ENCODE measurements at places on chromosomes 1 and 21.

GRCh38 chr1:154353460-154353904, 28.2 kb downstream of the ATP8B2 start:
- no peak for DNase-seq

- DNase-seq = no peak
Measured at GRCh38 chr1:180548686-180549317, 10.0 kb upstream of the OVAAL start.

GRCh38 chr1:29201595-29202051, 19.9 kb upstream of the SRSF4 start:
- no peak for DNase-seq

GRCh38 chr21:10273196-10273595, 248.2 kb upstream of the TPTE start:
- DNase-seq = no peak

GRCh38 chr1:111406321-111406768, 21.2 kb downstream of the OVGP1 start:
- DNase-seq = no peak

DNA sequence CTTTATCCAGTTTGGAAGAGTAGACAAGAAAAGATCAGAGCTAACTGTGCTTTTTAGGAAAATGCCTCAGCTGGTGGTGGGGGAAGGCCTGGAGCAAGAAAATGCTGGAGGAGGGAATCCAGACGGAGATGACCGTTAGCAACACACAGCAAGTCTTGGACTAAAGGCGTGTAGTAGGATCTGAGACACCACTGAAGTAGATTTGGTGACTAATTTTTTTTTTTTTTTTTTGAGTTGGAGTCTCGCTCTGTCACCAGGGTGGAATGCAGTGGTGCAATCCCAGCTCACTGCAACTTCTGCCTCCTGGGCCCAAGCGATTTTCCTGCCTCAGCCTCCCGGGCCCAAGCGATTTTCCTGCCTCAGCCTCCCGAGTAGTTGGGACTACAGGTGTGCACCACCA, 41.2 kb downstream of the LPAR3 start:
- DNase-seq = no peak

DNA sequence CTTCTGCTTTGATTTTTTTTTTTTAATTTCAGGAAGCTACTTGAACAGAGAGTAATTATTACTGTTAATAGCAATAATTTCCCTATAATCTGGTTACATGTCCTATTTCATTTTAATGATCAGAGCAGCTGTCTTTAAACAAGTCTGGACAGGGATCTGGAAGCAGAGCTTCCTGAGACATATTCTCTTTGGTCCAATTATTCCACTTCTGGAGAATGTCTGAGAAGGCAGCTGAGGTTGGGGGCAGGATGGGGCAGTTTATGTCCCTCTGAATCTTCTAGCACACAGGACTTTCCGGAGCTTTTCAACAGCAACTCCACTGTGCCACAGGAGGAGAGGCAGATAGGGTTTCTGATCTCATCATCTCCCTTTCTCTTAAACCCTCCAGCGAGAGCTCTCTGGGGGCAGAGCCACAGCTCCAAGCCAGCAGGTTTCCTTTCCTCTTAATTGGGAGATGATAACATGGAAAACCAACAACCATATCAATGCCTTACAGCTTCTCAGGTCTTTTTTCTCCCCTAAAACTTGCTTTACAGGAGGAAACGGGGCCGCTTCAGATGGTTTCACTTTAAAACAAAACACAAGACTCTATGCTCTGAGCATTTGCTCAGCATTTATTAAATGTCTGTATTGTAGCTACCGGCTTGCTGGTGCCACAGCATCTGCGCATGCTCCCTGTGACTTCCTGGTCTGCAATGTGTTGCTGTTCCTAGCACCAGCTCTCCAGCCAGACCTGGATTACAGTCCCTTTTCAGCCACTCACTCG, 425.7 kb upstream of the USP24 start:
- peak; percentile 29 for DNase-seq

DNA sequence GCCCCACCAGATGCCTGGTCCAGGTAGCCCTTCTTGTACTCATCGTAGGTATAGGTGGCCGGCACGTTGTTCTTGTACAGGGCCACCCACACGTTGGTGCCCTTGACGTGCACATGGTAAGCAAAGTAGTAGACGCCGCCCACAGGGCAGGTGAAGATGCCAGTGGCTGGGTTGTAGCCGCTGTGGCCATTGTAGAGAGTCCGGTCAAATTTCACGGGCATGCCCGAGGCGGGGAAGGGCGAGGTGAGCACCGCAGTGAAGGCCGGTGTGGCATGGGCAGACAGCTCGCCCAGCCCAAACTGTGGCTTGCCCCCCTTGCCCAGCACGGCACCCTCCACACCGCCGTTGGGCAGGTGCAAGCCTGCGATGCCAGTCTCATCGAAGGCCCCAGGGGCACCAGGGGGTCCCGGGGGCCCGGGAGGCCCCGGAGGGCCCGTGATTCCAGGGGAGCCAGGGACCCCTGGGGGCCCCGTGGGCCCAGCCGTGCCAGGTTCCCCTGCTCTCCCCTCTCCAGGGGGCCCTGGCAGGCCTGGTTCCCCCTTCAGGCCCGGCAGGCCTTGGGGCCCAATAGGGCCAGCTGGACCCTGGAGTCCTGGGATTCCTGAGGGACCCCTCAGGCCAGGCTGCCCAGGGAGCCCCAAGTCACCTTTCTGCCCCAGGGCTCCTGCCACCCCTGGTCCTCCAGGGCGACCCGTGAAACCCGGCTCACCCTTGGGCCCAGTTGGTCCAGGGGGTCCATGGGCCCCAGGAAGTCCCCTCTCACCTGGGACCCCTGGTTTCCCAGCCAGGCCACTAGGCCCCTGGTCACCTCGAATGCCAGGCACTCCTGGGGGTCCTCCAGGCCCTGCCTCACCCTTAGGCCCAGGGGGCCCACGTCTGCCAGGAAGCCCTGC, 9.2 kb downstream of the ADPRS start:
- no peak for DNase-seq

DNA sequence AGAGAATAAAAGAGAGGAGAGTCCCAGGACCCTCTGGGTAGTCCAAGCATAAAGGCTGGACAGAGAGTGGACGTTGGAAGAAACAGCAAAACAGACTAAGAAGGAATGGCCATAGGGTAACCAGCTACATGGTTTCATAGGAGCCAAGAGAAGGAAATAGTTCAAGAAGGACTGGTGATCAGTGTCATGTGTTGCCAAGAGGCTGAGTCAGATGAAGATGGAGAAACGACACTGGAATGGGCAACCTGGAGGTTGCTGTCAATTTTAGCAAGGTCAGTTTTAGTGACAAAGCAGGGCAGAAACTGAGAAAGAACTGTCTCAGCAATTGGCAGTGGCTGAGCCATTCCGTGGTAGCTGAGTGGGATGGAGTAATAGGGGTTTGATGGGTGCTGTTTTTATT, 41.4 kb downstream of the HMGB4 start:
- no peak for DNase-seq

DNA sequence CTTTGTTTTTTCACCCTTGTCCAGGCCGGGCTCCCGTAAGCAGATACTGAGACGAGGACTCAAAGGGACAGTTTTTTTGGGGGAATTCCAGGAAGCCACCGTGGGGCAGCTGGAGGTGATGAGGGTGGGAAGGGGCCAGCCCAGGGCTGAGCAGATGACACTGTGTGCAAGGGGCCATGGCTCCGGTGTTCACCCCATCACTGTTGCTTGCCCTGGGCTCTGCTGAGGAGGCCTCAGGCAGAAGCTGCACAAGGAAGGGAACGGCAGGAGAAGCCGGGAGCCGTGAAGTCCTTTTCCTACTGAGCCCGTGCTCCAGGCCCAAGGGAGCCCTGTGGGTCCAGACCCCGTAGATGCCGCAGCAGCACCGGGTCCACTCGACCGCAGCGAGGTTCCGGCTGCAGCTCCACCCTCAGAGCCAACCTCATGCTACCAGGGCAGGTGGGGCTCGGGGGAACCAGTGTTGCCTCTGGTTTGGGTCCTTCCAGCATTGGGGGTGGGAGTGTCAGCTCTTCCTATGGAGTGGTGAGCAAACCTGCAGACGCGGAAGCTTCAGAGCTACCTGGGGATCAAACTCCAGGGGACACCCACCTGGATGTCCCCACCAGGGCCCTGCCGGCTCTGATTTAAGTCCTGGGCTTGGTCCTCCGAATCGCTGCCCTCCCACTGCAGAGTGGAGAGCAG, 4.3 kb upstream of the CALML6 start:
- DNase-seq = no peak

- DNase-seq = no peak
Measured at GRCh38 chr1:79293611-79294010, 287.1 kb upstream of the ADGRL4 start.

DNA sequence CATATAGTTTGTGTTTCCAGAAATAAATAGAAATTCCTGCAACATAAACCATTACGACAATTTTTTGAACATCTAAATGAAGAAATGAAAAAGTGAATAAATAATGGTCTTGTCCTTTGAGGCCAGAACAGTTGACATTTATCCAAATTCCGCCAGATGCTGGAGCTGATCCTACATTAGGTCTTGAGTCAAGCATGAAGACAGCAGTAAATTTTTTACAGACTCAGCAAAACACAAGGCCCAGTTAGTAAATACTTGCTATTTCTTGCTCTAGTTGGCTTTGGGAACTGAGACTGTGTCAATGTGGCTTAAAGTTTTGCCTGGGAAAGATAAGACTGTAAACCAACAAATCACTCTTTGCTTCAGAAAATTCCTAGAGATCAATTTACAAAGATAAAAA, 540.1 kb upstream of the RGS18 start:
- no peak for DNase-seq

DNA sequence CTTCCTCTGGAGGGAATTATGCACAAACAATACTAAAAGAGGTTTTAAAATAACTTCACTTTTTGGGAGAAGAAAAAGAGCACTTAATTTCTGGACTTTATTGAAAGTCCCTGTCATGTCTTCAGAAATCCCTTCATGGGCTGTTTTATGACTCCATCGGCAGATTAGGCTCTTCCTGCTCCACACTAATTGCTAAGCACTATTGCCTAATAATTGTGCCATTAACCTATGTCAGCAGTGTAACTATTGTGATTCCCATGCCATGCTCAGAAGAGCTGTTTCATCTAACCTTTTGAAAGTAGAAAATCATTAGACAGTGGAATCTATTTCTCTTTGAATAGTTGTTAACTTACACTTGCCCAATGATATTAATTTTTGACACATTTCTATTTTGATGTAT, 489.3 kb upstream of the RUNX1 start:
- DNase-seq = no peak

GRCh38 chr21:15210235-15210678, 145.5 kb upstream of the NRIP1 start:
- no peak for DNase-seq

DNA sequence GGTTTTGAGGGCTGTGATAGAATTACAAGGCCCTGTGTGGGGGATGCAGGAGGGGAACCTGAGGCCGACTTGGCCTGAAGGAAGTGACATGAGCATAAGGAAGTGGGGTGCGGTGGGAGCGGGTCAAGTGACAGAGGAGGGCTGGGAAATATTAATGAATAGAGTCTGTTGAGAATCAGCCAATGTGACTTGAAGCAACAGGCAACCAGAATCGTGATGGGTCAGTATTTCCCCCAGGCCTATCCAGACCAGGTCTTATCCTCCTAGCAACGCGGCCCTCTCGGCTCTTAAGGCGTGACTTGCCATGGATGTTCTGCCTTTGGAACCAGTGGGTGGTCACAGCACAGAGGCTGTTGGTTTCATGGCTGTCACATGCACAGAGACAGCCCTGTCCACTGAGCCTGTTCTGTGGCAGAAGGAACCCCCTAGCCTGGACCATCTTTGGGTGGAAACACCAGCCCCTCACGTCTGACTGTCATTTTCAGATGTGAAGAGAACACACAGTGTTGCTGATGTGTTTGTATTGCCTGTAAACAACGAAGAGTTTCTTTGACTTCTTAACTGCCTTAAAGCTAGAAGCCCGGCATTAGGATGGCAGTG, 468.8 kb downstream of the CAMTA1 start:
- DNase-seq = no peak

DNA sequence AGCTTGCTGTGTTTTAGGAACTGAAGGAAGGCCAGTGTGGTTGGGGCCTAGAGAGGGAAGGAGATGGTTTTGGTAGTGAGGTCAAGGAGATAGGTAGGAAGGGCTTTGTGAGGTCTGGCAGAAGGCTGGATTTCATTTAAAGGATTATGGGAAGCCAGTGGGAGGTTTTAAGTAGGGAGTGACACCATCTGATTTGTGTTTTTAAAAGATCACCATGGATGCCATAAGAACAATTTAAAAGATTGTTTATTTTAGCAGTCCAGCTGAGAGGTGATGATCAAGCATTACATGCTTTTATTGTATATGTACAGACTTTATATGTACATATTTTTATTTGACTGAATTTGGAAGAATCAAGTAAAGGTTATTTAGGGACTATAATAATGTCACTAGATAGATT, 26.4 kb downstream of the RGL1 start:
- no peak for DNase-seq

DNA sequence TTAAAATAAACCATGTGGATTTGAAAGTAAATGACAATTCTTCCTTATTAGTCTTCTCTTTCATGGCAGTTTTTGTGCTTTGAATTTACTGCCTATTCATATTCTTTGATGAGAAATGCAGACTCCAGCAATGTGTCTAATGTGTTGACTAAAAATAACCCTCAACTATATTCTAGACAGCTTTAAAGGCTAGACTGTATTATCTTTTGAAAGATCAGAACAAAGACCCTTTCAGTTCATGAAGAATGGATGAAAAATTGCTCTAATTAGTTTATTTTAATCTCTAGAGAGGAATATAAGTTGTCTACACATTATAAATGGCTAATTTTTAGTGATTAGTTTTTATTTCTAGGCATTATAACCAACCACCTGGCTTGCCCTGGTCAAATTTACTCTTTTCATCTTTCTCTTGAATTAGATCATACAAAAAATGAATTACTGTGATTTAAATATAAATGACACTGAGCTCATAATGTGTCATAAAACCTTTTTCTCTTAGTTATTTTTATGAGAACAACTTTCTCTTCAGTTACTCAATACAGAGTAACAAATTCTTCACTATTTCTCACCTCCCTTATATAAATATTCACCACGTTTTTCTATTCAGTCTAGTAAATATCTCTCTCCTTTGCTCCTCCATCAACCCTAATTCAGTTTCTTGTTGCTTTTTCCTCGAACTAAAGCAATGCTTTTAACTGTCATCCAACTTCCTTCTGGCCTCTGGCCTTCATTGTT, 428.5 kb upstream of the TMPRSS15 start:
- DNase-seq = no peak

DNA sequence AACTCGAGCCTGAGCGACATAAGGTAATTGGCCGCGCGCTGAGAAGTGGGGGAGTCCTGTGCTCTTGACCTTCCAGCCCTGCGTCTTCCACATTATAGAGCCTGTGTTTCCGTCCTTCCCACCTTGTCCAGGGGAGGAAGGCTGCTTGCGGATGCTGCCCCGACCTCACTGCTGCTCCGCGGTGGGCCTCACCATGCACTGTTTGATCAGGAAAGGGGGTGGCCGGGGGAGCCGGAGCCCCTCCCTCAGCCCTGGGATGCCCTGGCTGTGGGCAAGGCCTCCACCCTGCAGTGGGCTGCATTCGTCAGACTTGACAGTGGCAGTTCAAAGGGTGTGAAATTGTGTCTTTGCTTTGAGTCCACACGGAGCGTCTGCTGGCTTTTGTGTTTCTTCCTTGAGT, 30.1 kb downstream of the PCNT start:
- no peak for DNase-seq
